Left lobe of liver (tissue), 2 donors: ENCODE measurements at places on chromosomes 5 and 9. TPM values are rescaled to one million over a fixed set of nuclear protein-coding genes. Genes with fewer than 3 reads are reported as not detected.

GRCh38 chr9:127154003-127154389 is 31.6 kb upstream of the ANGPTL2 start:
- DNase-seq: peak; percentile 30

The OR1J2 gene
- not detected for total RNA-seq

DNA sequence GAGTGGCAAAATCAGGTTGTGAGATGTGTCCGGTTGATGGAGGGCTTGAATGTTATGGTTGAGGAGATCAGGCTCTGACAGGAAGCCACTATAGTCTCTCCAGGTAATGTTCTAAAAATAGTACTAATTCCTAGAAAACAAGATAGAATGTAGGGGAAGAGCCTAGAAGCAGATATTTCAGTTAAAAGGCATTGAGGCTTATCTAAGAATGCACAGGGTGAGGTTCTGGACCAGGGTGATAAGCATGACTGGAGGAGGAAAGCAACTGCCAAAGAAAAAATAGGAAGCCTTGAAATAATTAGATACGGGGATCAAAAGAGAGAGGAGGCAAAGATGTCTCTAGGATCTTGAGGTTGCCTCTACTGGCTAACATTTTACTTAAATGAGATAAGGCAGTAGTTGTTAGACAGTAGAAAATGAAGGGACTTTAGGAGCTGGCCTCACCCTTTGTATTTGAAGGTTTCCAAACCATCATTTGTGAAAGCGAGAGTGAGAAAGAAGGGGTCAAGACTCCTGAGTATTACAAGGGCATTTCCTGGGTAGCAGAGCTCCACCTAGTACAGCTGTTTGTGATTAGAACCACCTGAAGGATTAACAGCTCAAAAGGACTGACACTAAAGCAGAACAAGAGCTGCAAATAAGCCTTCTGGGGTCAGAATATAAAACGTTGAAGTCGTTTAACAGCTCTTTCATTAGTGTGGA is 15.4 kb upstream of the ARL15 start:
- no peak for DNase-seq

DNA sequence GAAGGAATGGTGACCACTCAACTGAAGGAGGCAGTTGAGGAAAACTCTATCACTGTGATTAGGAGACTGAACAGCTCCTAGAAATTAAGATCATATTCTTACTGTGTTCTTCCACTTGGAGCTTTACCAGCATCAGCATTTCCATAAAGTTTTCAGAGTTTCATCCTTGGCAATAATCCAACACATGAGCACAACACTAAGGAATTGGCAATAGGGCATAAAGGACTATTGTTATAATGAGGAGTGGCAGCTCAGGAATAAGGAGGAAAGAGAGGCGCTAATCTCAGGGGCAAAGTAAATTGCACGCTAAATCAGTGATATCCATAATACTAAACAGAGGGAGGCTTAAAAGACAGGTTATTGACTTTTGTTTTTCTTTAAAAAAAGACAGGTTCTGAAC is 338.9 kb downstream of the EFNA5 start:
- DNase-seq: no peak

The PTTG1 gene
- 0.83 TPM for total RNA-seq

The PCDHGB2 gene
- 0.81 TPM for total RNA-seq

DNA sequence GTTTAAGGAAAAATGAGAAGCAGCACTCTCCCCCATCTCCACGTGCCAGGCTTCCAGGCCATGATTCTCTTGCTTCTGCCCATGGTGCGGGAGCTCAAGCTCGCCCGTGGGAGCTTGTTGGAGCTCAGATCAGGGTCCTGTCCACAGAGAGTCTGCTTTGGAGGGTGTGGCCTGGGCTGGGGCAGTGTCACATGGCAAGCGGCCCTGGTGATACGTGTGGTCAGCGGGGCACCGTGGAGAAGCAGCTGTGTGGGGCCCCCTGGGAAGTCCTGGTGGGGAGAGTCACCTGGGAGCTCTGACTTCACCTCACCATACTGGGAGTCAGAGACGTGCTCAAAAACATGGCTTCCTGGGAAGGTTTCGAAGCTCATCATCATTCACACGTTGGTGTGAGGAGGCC is 275.3 kb downstream of the GADD45G start:
- DNase-seq: peak; percentile 33

DNA sequence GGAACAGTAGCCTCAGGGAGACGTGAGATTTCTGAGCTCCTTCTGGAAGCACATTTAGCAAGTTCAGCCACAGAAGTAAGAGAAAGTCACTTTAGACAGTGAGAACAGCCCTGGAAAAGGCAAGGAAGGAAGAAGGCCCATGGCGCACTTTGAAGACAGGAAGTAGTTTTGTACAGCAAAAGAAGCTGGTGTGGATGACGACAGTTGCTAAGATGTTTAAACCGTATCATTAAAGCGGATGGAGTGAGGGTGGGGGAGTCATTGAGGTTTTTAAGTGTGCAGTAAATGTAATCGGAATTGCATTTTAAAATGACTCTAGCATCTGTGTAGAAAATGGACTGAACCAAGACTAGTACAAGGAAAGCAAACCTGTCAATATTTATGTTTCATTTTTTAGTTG is 15.3 kb upstream of the TRPM3 start:
- DNase-seq: no peak

GRCh38 chr9:104869811-104870210 is 58.1 kb downstream of the ABCA1 start:
- no peak for DNase-seq

The ORM1 gene
- 19,737 TPM for total RNA-seq

DNA sequence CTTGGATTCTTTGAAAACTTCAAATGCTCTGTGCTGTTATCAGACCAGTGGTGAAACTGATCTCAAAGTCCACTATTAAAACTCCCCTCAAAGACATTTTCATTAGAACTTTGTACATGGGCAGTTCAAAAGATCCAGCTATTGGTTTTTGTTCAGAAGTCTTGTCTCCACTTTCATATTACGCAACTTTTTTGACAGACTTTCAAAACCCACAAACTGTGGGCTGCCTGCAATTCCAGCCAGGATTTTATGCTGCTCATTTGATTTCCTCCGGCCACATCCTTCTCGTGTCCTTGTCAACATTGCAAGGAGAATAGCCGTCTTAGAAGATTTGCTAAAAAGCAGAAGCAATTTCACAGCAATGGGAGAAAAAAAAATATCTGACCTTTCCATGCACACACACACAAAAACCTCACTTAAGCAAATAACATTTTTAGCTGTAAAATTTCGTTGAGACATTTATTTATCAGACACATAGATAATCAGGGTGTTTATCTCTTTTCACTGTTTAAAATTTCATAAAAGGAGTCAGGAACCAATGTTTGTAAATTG is 1990.5 kb downstream of the MAT2B start:
- DNase-seq: no peak

DNA sequence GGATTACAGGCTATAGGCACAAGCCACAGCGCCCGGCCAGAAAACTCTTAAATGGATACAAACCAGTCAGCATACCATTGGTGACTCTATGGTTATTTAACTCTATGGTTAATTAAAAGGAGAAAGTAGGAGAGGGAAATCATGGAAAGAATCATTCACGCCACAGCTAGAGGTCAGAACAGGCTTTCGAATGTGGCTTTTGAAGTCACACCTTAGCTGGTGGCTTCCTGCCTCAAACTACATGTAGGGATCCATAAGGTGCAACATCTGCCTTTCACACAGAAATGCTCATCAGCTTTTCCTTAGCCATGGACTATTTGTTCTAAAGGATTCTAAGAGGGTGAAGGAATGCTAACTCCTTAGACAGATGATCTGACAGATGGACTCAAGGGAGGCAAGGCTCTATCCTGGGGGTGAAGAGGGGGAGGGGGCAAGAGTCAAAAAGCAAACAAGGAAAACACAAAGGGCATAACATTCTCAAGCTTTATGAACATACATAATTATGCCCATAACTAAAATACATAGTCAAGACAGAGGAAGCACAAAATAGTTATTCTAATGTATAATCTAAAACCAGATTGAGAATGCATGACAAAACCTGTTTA is 130.9 kb downstream of the EFNA5 start:
- no peak for DNase-seq

DNA sequence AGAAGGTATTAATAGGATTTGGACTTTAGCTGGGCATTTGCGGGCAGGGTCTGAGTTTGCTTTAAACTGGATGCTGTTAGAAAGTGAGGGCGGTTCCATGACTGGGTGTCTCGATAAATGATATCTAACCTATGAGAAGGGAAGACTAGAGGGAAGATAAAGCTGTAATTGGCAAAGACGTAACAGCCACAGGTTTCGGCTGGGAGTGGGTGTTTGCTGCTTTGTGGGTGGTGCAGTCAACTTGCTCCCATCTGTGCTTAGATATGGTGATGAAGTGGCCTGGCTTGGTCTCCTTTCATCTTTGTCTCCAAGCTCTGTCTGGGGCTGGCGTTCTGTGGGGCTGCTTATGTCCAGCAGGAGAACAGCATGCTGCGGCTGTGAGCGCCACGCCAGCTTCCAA is 23.3 kb downstream of the OR2V1 start:
- peak; percentile 26 for DNase-seq

GRCh38 chr9:133735415-133735775 is 2.8 kb downstream of the SARDH start:
- peak; percentile 42 for DNase-seq

DNA sequence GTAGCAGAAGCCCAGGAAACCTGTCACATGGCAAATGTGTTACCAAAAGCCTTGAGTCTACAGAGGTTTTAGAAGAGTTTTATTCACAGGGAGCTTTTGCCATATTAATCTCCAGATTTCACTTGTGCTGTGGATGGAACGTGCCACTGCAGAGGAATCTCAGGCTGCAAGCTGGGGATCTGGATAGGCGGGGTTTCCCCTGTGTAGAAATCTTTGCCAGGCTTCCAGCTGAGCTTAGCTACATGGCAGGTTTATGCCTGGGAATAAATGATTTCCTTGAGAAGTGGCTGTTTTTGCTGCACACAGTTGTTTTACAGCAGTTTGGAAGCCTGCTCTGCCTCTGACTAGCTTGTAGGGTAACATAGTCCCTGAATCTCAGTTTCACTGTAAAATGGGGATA is 224.6 kb upstream of the PLPPR1 start:
- no peak for DNase-seq

DNA sequence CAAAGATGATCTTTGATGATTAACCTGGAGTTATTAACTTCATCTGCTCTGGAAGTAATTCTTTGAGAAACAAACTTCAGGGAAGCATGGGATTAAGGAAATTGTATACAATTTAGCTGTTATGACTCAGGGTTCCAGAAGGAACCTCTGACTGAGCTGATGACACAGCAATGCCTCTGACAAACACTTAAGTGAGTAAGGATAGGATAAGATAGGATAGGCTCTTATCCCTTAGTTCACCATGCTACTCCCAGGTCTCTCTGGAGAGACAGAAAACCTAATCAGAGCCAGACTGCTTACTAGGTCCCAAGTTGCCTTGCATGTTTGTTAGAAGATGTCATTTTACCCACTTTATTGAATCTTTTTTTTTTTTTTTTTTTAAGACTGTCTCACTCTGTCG is 12.6 kb upstream of the TMEM38B start:
- DNase-seq: no peak

The SLC27A6 gene
- total RNA-seq: 0.10 TPM

The PDE6A gene
- total RNA-seq: not detected

GRCh38 chr5:6378766-6379103 is 388 bp upstream of the MED10 start:
- DNase-seq: no peak

DNA sequence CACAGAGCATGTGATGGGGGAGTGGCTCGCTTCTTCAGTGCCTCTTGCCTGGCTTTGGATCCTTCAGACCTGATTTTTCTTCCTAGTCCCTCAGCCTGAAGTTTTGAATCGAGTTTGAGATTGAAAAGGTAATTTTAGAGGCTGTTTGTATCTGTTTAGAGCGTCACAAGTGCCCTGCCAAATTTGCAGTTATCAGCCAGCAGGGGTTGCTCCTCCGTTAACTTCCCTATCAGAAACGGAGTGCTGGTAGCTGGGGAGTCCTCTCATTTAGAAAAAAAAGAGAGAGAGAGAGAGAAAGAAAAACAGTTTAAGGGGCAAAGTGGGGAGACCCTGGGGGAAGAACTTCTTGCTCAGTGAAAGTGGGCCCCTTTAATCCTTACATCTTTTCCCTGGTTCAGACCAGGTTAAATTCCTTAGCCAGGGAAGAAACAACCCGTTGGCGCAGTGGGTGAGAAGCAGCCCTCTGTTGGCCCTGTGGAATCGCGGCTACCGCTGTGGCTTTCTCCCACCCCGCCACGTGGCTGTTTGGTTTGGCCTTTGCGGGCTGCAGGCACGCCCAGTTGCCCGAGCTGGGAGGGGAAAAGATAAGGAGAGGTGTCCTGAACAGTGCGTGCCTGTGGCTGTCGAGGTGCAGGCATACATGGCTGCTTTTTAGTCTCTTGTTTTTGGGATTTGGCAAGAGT is 576.7 kb upstream of the ACO1 start:
- no peak for DNase-seq

GRCh38 chr9:108530141-108530540 is 325.6 kb downstream of the ACTL7B start:
- DNase-seq: no peak

The PCDHA9 gene
- not detected for total RNA-seq

The PRRX2 gene
- not detected for total RNA-seq

DNA sequence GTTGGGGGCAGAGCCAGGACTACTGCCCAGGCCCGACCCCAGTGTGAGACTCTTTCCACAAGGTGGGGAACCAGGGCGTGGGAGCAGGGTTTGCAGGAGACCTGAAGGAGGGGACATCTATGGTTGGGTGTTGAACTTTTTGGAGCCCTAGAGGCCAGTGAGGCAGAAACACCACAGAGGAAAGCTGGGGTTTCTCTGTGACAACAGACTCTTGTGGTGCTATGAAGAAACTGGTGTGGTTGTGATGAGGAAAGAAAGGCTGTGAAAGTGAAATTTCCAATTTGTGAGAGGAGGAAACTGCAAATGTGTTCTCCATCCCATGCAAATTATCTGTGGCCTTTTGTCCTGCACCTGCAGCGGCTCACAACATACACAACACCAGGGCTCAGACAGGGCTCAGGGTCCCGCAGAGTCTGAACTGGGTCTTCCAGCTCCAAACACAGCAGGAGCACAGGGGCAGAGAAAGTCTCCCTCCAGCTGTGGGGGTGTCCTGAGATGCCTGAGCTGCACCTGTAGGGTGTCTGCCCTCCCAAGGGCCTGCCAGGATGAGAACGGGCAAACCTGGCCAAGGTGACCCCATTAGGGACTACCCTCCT is 51.4 kb upstream of the GRHPR start:
- DNase-seq: no peak

GRCh38 chr9:85949586-85950335 is 8.8 kb downstream of the NAA35 start:
- DNase-seq: no peak

DNA sequence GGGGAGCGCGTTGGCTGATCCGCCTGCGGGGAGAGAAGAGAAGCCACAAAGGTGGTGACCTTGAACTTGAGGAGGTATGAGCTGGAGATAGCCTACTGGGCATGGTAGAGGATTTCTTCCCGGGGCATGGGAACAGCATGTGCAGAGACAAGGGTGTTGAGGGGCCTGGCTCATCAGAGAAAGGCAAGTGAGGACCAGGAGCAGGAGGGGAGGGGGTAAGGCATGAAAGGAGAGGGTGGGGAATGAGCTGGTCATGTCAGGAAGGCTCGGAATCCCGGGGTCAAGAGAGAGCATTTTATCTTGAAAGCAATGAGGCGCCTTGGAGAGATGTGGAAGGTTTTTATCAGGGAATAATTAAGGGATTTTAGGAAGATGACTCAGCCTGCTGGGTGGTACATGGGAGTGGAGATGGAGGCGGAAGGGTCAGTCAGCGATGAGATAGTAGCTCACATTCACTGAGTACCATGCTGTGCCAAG is 121.1 kb downstream of the LHX2 start:
- no peak for DNase-seq

The GPR21 gene
- total RNA-seq: 0.55 TPM
